MM.1S (cell line): ENCODE measurements at places on chromosomes 1 and 21.

DNA sequence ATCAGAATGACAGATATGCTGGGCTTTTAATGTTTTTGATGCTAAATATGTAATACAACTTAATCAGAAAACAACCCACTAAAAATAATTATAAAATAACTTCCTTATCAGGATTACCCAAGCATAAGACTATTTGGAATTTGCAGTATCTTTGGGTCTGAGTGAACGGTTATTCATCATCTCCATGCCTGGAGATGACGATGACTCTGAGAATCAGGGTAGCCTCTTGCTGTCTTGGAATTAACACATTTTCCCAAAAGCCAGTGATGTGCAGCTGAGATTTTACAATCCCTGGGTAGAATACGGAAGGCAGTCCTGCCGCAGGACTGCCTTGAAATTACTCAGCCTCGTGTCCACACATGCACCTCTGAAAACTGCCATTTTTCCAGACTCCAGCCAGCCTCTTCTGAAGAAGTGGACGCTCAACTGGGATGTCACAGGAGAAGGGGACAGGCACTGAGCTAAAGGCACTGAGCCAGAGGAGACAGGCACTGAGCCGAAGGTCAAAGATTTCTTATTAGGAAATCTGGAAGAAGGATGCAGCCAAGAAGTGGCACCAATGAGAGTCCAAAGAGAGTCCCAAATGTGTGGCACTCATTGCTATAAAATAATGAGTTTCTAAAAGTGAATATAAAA is 85.5 kb downstream of the PGBD5 start:
- no peak overlapping the region for H3K27ac ChIP-seq
- H3K4me3 ChIP-seq = no peak overlapping the region
- no peaks in the 10 kb centered on the region for H3K36me3 ChIP-seq
- H3K4me1 ChIP-seq = no peaks in the 10 kb centered on the region

GRCh38 chr1:99177465-99177864 is 86.8 kb upstream of the PLPPR4 start:
- H3K27ac ChIP-seq = no peak overlapping the region
- no peak overlapping the region for H3K4me3 ChIP-seq
- H3K4me1 ChIP-seq = no peaks in the 10 kb centered on the region
- H3K27me3 ChIP-seq = no peaks in the 10 kb centered on the region
- DNase-seq = no peak
- H3K36me3 ChIP-seq = no peaks in the 10 kb centered on the region

DNA sequence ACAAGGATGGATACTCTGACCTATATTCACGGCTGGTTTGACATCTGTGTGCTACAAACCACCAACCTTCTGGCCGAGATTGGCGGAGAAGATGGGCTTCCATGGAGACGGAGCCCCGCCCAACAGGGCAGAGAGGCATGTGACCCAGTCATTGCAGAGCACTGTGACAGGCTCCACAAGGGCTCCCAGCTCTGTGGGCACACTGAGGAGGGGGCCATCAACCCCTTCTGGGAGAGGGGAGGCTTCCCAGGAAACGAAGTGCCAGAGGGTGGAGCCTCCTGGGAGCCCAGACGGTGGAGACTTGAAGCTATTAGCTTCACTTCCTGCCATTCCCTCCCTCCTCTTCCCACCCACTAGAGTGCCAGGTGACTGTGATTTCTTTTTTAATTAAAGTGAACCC is 71.6 kb upstream of the IFFO2 start:
- peaks cover 82% of the 10 kb centered on the region for H3K27me3 ChIP-seq
- no peak overlapping the region for H3K4me3 ChIP-seq
- no peak overlapping the region for H3K27ac ChIP-seq
- H3K36me3 ChIP-seq = no peaks in the 10 kb centered on the region
- DNase-seq = no peak

DNA sequence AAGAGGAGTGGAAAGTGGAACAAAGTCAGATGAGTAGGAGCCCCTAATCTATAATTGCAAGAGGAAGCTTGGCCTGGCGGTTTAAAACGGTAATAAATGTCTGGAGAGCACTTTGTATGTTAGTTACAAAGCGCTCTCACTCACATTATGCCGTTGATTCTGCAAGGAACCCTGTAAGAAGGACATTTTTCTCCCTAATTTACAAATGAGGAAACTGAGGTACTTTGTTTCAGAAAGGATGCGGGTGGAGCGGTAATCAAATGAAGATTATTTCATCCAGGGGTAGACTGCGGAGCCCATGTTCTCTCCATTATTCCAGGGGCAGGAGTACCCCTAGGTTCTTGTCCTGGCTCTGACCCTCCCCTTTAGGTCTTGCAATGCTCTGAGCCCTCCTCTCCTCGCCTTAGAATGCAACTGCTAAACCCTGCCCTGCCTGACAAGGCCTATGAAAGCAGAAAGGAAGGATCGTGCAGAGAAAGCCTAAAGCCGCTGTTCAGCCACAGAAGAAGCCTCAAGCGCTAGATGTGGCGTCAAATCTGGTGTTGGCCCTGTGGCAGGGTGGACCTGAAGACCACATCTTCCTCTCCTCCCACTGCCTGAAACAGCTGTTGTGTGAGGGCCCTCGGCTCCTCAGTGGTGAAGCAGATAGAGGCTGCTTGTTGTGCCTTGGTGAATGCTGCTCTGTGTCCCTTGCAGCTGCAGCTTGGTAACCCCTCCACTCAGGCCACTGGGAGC is 588 bp upstream of the PACC1 start:
- peak overlapping the region; percentile 86 for H3K4me3 ChIP-seq
- no peaks in the 10 kb centered on the region for H3K27me3 ChIP-seq
- H3K36me3 ChIP-seq = no peaks in the 10 kb centered on the region
- H3K27ac ChIP-seq = no peak overlapping the region

GRCh38 chr1:1117469-1117831 is 1.6 kb upstream of the C1orf159 start:
- no peaks in the 10 kb centered on the region for H3K4me1 ChIP-seq
- no peak for DNase-seq
- H3K27ac ChIP-seq = no peak overlapping the region
- H3K4me3 ChIP-seq = no peak overlapping the region
- H3K27me3 ChIP-seq = peaks cover 45% of the 10 kb centered on the region

DNA sequence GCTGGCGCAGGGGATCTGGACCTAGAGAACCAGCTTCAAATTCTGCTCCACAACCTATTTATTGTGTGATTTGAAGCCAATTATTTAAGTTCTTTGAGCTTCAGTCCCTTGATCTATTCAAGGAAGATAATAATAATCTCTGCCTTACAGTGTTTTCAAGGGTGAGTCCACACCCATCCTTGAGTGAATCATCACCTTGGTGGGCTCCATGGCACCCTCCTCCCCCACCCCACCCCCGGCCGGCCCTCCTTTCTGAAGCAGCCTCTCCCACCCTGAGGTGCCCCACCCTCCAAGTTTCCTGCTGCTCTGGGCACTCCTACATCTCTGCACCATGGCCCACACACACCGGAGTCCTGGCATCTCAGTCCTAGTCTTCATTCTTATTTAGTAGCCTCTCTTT is 38.3 kb downstream of the TCP10L start:
- no peak overlapping the region for H3K27ac ChIP-seq
- H3K4me1 ChIP-seq = no peaks in the 10 kb centered on the region
- H3K36me3 ChIP-seq = no peaks in the 10 kb centered on the region
- peak; percentile 0 for DNase-seq
